ENCODE measurements at places on chromosomes 7 and 10.

- DNase-seq, result no peak
These were observed 9.2 kb downstream of the AGBL3 start for GRCh38 chr7:134995239-134996096.

GRCh38 chr7:127557803-127558202, 27.6 kb downstream of the GCC1 start:
- no peak for DNase-seq

DNA sequence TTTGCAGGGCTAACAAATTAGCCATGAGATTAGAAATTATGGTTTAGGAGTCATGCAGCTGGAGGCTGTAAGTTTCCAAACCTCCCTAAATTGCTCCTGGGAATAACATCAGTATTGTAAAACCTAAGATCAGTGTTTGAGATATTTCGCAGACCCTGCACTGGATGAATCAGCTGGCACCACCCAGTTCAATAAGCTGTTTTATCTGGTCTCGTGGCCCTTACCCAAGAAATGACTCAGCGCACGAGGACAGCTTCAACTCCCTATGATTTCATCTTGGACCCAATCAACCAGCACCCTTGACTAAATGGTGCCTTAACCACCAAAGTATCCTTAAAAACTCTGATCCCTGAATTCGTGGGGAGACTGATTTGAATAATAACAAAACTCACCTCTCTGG, 482.0 kb upstream of the PCDH15 start:
- DNase-seq, result no peak

DNA sequence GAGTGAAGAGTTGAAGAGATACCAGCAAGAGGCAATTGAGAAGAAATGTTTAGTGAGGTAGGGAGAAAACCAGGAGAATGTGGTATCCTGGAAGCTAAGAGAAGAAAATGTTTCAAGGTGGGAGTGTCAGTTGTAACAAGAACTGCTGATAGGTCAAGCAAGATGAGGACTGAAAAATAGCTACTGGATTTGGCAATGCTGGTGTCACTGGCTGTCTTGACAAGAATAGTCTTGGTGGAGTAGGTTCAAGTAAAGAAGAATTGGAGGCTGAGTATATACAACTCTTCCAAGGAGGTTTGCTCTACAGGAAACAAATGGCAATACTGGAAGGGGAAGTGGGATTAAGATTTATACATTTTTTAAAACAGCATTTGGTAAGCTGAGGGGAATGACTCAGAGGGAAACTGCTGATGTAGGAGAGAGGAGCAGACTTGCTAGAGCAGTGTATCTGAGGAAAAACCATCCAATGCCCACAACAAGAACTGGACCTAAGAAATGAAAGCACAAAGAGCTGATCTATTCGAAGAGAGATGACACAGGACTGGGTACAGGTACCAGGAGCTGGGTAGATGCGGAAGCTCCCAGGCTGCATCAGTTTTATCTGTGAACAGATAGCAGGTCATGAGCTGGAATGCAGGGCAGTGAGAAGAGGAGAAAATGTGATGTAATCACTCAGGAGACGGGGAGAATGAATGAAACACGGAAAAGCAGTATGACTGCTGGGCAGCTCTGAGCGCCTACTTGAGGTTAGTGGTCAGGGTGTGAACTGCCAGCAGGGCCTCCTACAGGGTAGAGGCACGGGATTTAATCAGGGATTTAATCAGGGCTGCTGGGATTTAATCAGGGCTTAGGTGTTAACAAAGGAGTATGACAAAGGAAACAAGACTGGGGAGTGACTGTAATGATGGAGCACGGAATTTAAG, 34.5 kb downstream of the FAM25A start:
- no peak for DNase-seq

DNA sequence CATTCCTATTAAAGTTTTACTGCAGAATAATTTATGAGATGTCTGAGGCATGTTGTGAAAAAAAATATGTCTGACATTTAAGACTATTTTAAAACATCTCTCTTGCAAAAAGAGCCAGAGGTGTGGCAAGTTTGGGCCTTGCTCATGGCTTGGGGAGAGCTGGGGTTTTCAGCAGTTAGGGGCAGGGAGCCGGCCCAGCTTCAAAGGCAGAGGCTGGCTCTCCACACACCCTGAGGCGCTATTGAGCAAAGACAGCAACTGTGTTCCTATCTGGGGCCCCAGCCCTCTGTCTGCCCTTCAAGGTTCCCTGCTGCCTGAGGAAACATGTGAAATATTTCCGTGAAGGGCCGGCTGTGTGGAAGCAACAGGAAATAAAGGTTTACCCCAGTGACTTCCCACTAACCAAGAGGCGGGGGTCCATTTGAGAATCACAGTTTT, 94.0 kb downstream of the SORBS1 start:
- DNase-seq, result peak; percentile 60

DNA sequence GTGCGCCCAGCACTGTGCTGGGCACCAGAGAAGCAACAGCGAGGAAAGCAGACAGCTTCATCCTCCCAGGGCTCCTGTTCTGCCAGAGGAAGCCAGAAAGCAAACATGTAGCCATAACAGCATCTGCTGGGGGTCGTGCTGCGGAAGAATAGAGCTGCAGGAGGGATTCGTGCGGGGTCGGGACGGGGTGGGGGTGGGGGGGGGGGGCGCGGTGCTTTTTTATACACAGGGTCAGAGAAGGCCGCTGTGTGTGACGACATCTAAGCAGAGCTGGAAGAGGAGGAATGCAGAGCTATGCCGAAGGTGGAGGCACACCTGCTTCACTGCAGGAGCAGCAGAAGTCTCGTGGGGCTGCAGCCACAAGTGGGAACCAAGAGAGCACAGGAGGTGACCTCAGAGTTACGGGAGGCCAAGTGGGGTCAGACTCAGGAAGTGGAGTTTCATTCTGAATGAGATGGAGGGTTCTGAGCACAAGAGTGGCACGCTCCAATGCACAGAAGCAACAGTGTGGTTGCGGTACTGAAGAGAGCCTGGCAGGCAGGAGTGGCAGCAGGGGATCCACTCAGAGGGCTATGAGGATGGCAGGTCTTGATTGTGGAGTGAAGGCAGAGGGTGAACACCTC, 11.1 kb downstream of the PKD1L1 start:
- peak; percentile 44 for DNase-seq

DNA sequence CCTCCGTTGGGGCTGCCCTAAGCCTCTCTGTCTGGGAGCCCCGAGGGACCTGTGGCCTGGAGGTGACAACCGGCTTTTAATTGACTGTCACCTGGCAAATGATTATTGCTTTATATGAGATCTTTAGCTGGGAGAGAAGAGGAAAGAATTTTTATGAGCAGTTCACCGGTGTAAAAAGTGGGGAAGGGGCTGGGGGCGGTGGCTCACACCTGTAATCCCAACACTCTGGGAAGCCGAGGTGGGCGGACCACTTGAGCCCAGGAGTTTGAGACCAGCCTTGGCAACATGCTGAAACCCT, 2.6 kb upstream of the COX19 start:
- no peak for DNase-seq

DNA sequence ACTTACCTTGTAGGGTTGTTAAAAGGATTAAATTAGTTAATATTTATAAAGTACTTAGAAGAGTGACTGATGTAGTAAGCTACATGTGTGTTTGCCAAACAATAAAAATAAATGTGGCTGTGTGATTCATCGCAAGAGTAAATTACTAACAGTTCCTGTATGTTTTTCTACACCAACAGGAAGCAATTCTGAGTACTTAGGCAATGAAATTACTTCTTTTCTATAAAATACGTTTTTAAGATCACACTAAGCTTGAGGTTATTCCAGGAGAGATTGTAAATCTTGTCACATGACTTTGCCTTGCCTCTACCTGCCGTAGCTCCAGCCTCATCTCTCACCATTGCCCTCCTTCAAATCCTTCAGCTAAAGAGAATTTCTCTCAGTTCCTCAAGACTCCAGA, 18.1 kb upstream of the GSTK1 start:
- no peak for DNase-seq

DNA sequence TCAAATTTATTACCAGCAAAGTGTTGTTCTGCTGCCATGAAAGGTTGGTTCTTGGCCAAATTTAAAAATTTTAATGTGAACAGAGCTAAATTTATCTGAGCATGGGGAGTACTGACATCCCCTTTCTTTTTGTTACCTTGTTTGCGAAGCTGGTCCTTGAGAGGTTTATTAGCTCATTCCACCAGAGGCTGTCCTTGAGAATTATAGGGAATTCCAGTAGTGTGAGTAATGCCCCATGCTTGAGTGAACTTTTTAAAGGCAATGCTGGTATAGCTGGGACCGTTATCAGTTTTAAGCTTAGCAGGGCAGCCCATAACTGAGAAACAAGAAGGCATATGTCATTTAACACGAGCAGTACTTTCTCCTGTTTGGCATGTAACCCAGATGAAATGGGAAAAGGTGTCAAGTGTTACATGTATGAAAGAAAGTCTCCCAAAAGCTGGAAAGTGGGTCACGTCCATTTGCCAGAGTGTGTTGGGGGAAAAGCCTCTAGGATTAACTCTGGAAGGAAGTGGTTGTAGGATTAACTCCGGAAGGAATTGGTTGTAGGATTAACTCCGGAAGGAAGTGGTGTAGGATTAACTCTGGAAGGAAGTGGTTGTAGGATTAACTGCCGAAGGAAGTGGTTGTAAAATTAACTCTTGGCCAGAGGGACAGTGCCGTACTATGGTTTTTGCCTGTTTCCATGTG, 37.3 kb upstream of the AKR1C2 start:
- no peak for DNase-seq

- no peak for DNase-seq
These were observed 310.4 kb downstream of the EXOC4 start for GRCh38 chr7:133563251-133563650.

DNA sequence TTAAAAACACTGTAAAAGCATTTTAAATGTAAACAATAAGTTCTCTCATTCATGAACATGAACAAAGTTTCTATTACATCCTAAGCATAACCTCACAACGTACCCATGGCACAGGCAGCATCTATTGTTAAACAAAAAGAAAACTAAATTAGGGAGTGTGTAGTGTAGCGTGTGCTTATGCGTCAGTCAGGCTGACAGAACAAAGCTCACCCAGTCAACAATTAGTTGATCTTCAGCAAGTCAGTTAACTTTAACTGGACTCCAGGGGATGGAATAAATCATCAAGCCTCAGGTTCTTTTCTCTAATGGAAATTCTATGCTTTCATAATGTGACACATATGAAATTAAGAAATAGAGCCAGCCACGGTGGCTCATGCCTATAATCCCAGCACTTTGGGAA, 91.6 kb upstream of the ODAD2 start:
- no peak for DNase-seq

DNA sequence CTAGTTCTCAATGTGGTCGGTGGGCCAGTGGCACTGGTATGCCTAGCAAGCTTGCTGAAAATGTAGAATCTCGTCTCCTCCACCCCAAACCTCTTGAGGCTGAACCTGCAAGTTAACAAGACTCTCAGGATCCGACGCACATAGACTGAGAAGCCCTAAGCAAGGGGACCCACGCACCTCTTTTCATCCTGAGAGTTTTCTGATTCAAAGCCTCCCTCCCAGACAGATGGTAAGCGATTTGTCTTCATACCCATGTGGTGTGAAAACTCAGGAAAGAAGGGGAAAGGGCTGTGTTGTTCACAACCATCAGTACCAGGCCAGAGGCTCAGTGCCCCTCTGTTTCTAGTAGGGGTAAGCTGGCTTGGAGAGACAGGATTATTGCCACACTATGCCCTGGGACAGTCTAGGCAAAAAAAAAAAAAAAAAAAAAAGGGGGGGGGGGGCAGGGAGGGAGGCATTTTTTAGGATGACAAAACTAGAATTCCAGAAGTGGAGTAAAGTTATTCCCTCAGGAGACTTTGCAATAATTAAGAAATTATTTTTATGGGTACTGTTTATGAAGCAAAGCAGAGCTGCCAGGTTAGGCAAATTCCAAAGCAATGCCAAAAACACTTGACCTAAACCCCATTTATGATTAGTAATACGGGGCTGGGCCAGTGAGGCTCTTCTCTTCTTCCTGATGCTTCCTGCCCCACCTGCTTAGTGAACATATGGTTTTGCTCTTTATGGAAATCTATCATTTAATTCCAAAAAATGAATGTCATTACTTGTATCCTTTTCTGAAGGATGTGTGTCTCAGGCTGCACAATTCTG, 117.6 kb upstream of the PDLIM1 start:
- DNase-seq, result no peak

All from transverse colon (tissue), 4 donors.